Ureter (tissue), 1 donor: ENCODE measurements at places on chromosomes 12 and 14.

GRCh38 chr14:45185100-45185814 lies 49.5 kb downstream of the FANCM start:
- no peak for DNase-seq

GRCh38 chr12:95759718-95760117 lies 30.8 kb downstream of the NTN4 start:
- DNase-seq: no peak

DNA sequence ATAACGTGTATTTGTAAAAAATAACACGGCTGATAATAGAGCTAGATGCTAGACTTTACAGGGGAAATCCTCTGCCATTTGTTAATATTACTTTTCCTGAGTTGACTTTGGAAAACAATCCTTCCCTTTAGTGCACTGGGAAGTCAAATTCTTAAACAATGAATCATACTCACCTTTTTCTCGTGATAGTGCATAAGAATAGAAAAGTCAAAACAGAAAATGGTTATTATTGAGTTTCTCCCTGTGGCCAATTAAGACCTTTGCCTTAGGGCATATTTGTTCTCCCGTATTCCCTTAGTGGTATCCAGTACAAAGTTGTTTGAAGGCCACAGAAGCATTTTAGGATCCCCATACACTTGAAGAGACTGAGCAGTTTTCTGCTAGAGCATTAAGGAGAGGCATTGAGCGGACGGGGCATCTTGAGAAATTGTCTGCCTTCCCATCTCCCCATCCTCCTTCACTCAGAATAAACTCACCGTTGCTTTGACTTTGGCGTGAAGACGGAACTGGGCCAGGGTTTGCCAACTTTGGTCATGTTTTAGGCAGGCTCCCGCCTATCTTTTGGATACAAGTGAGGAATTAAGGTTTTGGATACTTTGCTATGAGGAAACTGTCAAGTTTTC lies 171.3 kb downstream of the TMTC2 start:
- no peak for DNase-seq

DNA sequence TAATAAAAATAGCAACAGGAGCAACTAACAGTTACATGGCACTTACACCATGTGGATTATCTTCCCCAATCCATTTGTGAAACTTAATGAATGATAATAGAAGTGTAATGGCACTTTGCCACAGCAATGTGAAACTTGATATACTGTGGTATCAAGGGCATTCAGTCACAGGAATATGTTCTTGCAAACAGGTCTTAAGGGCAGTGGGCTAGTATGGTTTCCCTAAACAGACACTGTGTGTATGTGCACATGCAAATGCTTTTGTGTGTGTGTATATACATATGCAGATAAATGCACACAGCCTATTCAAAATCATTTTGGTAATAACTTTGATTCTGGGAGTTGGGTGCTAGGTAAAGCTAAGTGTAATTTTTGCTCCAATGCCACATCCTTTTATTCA lies 26.2 kb upstream of the ARHGAP5 start:
- no peak for DNase-seq

GRCh38 chr12:111454311-111454710 lies 48.6 kb downstream of the SH2B3 start:
- peak; percentile 9 for DNase-seq

GRCh38 chr12:128056136-128056801 lies 210.7 kb upstream of the TMEM132C start:
- no peak for DNase-seq

DNA sequence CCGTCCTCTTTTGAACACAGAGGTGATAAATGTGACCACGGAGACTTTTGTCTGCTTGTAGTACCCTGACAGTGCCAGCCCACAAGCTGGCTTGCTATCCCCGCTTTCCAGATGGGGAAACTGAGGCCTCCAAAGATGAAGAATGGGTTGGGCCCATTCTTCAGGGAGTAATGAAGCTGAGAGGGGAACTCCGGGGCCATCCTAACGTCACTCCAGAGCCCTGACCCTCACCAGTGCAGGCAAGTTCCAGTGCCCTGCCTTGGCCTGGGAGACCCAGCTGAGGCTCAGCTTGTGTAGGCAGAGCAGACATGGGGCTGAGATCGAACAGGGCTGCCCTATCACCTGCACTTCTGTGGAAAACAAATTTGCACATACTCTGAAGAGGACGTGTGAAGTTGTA lies 277.1 kb downstream of the DPF3 start:
- no peak for DNase-seq

DNA sequence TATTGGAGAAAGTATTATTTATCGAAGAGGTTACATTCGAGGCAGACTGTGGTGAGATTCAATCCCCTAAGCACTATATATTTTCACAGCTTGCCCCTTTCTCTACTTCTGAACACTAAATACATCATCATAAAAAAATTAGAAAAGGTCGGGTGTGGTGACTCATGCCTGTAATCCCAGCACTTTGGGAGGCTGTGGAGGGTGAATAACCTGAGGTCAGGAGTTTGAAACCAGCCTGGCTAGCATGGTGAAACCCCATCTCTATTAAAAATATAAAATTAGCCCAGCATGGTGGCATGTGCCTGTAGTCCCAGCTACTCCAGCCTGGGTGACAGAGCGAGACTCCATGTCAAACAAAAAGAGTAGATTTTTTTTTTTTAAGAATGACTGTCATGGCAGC lies 70.6 kb upstream of the MYF6 start:
- no peak for DNase-seq

- DNase-seq: no peak
Measured at GRCh38 chr14:104395941-104396681, 183.5 kb upstream of the C14orf180 start.

GRCh38 chr12:68042212-68042699 lies 53.0 kb downstream of the IFNG-AS1 start:
- DNase-seq: no peak

- no peak for DNase-seq
Measured at GRCh38 chr12:9856151-9856550, 13.0 kb downstream of the CLEC2B start.

GRCh38 chr14:55188686-55189295 lies 2.6 kb downstream of the DLGAP5 start:
- DNase-seq: no peak

GRCh38 chr14:94483071-94483451 lies 7.1 kb upstream of the SERPINA9 start:
- no peak for DNase-seq

DNA sequence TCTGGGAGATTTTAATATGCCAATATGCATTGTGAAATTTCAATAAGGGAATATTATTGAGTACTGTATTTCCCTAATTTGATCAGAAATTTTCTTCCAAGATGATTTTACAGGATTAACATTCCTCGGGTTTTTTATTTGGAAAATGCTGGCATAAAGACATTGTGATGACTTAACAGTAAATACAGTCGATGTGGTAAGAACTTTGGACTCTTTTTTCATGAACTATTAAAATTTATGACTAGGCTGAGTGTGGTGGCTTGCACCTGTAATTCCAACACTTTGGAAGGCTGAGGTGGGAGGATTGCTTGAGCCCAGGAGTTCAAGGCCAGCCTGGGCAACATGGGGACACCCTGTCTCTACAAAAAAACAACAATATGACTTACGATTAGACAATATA lies 197.1 kb upstream of the RASSF8 start:
- DNase-seq: no peak

DNA sequence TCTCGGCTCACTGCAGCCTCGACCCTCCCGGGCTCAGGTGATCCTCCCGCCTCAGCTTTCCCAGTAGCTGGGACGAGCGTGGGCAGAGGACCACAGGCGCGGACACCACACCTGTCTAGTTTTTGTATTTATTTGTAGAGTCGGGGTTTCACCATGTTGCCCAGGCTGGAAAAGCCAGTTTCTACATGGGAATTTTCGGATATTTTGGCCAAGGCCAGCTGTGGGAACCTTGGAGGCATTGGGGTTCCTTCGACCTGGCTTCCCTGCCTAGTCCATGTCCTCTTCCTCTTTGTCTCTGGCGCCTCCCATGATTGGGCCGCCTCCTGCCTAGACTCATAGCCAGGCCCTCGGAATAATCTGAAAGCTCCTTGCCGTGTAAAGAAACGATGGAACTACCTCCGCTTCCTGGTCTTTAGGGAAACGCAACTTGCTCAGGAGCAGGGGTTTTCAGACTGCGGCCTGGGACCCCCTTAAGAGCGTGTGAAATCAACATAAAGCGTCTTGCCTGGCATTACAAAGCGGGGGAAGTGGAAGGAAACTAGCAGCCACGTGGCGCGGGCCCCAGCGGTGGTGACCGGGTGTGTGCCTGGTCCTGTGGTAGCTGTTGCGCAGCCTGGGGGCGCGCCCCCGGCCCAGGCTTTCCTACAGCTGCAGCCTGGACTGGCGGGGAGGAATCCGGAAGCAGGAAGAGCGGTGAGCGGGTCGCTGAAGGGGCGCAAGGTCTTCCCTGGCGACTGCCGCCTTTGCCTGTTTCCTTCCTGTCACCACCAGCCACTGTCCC lies 1.4 kb upstream of the HSP90AA1 start:
- DNase-seq: peak; percentile 73

DNA sequence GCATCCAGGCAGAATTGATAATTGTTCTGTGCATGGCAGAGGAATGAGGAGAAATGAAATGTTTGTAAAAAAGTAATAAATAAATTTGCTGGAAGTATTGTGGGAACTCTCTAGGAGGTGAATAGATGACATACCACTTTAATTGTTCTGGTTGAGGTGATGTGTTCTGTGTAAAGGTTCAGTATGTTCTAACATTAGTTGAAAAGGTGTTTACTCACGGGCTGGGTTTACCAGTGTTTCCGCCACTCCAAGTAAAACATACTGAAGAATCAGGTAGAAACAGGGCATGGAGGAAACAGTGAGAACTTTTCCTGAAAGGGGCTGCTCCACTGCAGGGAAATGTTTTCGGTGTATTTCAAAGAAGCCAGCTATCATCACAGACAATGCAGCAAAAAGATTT lies 53.3 kb downstream of the SLC15A5 start:
- no peak for DNase-seq

DNA sequence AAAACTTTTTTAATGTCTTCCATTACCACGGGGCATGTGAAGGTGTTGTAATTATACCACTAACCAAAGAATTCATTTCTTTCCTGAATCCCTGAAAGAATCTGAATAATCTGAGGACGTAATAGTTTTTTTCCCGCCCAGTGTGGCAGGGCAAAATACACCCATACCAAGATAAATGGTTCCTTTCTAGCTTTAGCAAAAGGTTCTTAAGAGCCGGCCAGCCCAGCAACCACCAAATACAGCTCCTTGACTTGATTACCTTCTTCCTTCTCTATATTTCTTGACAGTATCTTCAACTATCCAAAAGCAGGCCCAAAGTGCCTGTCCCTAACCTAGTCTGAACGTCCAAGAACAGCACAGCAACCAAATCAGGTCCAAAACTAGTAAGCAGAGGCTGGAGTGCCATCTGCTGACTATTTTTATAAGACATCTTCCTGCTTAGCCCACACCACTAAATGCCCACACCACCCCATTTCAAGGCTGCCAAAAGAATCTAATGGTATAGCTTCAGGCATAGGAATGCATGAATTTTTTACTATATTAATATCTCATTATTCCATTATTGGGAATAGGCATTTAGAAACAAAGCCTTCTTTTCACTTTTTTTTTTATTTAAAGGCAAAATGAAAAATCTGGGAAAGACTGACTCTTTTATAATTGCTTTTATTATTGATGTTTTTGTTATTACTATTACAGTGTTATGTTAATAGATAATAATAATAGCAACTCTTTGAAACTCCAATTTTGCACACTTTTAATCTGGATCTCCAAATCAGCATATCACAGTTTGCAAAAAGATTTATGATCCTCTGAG lies 524.4 kb downstream of the MED13L start:
- DNase-seq: peak; percentile 75

DNA sequence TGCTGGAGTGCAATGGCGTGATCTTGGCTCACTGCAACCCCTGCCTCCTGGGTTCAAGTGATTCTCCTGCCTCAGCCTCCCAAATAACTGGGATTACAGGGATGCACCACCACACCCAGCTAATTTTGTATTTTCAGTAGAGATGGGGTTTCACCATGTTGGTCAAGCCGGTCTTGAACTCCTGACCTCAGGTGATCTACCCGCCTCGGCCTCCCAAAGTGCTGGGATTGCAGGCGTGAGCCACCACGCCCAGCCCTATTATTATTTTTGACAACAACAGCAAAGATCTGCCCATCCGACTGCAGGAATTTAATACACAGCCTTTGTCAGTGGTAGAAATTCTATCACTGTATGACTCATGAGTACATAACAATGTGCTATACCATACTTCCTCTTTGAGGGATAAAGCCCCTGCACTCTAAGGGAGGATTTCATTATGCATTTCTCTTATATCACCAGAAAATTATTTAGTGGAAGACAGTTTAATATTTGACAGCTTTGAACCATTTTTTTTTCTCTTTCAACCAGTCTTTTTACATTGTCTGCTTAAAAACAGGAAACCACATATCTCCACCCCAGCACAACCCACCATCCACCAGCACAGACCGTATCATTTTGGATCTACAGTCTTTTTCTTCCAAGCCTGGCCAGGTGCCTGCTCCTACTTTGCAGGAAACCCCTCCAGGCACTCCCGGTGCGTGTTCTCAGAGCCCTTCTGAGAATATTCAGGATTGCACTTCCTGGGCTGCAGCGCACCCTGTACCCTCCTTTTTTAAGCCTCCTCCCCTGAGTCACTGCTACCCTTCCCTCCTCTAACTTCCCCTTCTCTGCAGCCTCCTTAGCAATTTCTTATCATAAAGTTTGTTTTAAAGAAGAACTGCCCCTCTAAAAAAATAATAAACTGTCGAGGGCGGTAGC lies 594 bp downstream of the ARHGDIB start:
- DNase-seq: peak; percentile 53

GRCh38 chr12:70408004-70408790 lies 42.1 kb downstream of the KCNMB4 start:
- no peak for DNase-seq

DNA sequence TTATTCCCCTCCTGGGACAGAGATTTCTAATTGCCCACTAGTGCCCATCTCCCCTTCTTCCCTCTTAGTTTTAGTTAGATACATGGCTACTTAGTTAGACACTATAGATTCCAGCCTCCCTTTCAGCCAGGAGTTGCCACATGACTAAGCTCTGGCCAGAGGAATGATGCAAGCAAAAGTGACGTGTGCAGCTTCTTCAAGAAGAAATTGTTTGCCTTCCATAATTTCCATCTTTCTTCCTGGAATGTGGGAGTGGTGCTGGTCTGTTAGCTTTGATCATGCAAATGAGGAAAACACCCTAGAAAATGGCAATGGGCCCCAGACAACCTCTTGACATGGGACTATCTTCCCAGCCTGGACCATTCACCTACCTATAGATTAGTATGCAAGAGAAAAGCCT lies 21.4 kb downstream of the CCDC177 start:
- DNase-seq: no peak

DNA sequence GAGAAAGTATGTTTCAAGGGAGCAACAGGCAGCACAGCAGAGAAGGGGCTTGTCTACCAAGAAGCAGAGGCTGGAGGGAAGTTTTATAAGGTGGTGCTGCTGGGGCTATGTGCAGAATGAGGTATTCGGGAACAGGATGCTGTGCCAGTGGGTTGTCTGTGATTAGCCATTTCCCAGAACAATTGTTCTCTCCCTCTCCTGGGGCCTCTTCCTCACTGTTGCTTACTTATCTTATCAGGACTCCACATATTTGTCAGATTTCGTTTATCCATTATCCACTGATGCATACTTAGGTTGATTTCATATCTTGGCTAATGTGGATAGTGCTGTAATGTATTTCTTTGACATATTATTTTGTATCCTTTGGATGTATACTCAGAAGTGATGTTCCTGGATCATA lies 195.1 kb upstream of the RTL1 start:
- DNase-seq: no peak
